ENCODE measurements at places on chromosomes 3 and 15. TPM values are rescaled to one million over a fixed set of nuclear protein-coding genes. Genes with fewer than 3 reads are reported as not detected.

ROPN1B gene
- 2.8 TPM for total RNA-seq

CCR9 gene
- total RNA-seq, result 0.81 TPM

MCF2L2 gene
- 9.1 TPM for total RNA-seq

DOCK3 gene
- total RNA-seq, result 0.86 TPM

ENTPD3 gene
- 0.05 TPM for total RNA-seq

TRH gene
- 3.9 TPM for total RNA-seq

AGBL1 gene
- total RNA-seq, result 1.0 TPM

CLDND1 gene
- total RNA-seq, result 87.3 TPM

RPL29 gene
- total RNA-seq, result 2,141 TPM

NPAP1 gene
- 0.52 TPM for total RNA-seq

TIMP4 gene
- total RNA-seq, result 11.6 TPM

MAP2K1 gene
- 23.9 TPM for total RNA-seq

ALDH1A3 gene
- total RNA-seq, result 0.36 TPM

COL7A1 gene
- total RNA-seq, result 10.4 TPM

PATL2 gene
- total RNA-seq, result 0.37 TPM

HYAL1 gene
- total RNA-seq, result 1.1 TPM

SAMMSON gene
- total RNA-seq, result 0.36 TPM

EEFSEC gene
- 7.3 TPM for total RNA-seq

SIDT1 gene
- 0.54 TPM for total RNA-seq

RBP2 gene
- not detected for total RNA-seq

LYZL4 gene
- not detected for total RNA-seq

PIERCE2 gene
- 17.8 TPM for total RNA-seq

Data from motor neuron (in vitro differentiated cells).